HuH-7.5 (cell line): ENCODE measurements at places on chromosomes 6 and 20.

DNA sequence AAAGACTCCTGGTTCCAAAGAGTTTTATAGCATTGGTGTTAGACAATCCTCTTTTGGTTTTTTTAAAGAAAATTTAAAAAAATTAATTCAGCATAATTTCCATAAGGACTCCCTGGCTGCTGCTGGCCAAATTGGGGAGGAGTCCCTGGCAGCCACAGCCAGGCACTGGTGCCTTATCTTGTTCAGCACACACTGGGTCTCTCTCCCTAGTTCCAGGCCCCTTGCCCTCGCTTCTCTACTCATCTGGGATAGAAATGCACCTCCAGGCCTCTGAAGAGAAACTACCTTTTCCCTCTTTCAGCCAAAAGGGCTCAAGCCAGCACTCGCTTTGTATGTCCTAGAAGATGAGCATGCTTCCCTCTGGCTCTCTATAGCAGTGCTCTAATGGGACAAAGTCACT is 13.4 kb upstream of the MAPK13 start:
- DNase-seq: no peak

DNA sequence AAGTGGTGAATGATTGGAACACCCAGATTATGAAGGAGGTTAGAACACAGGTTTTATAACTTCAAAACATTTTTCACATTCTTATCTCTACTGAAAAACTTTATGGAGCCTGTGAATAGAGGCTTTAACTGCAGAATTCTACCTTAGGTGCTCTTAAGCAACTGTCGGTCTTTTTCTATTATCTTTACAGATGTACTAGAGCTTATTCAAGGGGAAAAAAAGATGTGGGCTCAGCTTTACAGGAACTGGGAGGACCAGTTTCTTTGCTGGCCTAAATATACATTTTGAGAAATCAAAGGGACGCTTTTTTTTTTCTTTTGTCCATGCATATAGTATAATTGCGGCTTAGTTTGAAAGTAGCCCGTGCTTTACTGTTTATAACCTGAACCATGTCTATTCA is 58.9 kb downstream of the UST start:
- DNase-seq: no peak

GRCh38 chr20:34946661-34947060 is 8.9 kb downstream of the GSS start:
- no peak for DNase-seq

DNA sequence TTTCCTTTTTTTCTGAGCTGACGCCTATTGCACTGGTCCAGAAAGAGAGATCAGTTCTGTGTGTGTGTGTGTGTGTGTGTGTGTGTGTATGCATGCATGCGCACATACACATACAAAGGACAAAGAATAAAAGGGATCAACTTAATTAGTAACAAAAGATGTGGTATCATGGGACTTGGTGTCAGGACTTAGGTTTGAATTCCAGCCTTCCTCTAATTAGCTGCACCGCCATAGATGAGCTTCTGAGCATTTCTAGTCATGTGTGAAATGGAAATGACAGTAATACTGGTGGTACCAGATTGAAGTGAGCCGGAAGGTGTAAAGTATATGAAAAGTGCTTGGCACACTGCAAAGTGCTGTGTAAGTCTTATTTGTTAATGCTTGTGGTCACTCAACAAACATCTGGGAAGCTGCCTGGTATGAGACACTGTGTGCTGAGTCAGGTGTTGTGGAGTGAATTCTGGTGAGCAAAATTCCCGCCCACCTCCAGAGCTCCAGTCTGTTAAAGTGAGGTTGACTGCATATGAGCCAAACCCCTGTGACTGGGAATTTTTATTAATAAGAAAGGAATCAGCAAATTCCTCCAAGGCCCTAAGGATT is 12.4 kb downstream of the DAAM2 start:
- DNase-seq: no peak
